ENCODE measurements at places on chromosomes 5 and 9.

DNA sequence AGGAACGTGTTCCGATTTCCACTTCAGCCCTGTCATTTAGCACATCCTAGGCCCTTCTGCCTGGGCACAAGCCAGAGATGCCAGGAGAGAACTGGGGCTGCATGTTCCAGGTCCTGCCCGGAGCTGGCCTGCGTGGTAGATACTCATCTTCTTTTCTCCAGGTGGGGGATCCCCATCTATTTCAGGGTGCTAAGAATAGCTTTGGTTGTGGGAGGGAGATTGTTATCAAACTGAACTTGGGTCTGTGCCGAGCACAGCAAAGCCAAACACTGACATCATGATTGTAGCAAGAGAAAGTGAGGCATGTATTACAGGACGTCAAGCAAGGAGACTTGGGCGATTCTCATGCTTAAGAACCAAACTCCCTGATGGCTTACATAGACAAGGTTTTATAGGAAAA is 18.2 kb downstream of the C9orf153 start:
- no peak for DNase-seq

DNA sequence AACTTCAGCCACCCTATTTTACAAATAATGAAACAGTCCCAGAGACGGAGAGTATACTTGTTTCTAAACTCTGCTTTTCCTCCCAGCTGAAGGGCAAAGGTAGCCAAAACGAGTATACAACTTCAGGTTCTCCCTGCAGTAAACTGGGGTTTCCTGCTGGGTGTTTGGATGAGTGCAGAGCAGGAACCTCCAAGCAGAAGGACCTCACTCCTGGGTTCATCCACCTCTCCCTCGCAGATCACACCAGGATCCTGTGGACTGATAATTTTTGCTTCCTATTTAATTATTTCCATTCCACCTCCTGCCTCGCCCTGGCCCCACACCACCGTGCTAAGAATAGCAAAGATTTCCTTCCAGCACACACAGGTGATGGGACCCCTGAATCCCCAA is 2.0 kb upstream of the FOXB2 start:
- no peak for DNase-seq

DNA sequence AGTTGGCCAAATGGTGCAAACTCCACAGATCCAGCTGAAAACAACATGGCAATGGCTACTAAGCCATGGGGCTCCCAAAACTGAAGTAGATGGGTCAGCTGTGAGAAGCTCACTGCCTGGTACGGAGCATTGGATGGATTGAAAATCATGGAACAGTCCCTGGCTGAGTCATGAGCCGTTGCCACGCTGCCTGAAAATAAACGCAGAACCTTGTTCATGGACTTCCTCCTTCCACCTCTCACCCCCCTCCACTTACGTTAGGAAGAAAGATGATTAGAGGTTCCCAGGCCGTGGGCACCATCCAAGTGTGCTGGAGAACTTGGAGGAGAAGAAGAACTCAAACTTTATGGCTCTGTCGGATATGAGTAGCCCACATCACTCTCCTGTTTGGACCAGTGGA is 6.8 kb upstream of the DIPK1B start:
- no peak for DNase-seq

- no peak for DNase-seq
Observed at GRCh38 chr9:131524665-131525315, 6.3 kb downstream of the UCK1 start.

- DNase-seq = no peak
Observed at GRCh38 chr9:112059145-112059965, 115.7 kb downstream of the SUSD1 start.

- DNase-seq = no peak
Observed at GRCh38 chr9:119963258-119963797, 594.1 kb upstream of the BRINP1 start.

- no peak for DNase-seq
Observed at GRCh38 chr9:127113191-127113972, 9.1 kb downstream of the ANGPTL2 start.

GRCh38 chr5:155418960-155419579 is 405.5 kb downstream of the KIF4B start:
- no peak for DNase-seq

DNA sequence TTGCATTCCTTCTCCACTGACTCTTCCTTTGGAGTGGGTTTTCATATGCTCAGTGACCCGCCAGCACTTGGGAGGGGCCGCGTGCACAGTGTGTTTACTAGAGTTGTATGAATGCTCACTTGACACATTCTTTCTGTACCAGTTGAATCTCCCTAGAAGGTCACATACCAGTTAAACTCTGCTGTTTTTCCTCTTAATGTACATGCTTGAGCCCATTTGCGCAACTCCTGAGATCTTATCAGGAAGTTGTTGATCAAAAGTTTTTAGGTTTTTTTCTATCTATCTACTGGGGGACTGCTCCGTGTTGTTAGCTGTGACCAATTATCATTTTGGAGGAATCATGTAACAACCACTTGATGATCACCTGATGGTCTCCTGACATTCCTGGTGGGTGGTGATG is 392.7 kb downstream of the CDH9 start:
- no peak for DNase-seq

DNA sequence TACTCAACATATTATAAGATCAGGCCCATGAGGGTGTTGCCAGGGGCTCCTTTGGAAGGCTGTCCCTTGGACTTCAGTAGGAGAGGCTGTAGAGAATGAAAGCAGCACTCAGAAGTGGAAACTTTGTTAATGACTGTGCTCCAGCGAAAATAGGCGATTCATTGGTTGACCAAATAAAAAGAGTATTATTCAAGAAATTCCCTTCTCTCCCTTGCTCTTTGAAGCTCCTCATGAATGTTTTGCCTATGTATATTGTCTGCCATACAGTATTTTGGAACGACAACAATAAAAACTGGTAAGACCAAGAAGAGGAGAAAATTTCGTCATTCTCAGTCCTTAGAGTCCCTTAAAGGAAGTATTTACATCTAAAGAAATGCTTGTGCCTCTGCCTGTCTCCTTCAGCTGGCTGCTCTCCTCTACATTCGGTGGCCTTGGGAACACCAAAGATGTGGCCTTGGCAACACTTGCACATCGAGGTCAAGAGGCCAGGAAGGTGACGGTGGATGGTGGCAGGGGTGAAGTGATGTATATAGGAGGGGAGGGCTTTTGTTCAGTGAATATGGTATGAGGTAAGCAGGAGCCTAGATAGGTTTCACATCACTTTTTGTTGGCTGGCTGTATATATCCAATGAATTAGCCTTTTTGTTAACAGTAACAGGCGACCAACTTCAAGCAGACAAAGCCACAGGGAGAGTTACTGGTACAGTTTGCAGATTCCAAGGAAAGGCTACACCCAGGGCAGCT is 95.0 kb upstream of the ACTBL2 start:
- no peak for DNase-seq

DNA sequence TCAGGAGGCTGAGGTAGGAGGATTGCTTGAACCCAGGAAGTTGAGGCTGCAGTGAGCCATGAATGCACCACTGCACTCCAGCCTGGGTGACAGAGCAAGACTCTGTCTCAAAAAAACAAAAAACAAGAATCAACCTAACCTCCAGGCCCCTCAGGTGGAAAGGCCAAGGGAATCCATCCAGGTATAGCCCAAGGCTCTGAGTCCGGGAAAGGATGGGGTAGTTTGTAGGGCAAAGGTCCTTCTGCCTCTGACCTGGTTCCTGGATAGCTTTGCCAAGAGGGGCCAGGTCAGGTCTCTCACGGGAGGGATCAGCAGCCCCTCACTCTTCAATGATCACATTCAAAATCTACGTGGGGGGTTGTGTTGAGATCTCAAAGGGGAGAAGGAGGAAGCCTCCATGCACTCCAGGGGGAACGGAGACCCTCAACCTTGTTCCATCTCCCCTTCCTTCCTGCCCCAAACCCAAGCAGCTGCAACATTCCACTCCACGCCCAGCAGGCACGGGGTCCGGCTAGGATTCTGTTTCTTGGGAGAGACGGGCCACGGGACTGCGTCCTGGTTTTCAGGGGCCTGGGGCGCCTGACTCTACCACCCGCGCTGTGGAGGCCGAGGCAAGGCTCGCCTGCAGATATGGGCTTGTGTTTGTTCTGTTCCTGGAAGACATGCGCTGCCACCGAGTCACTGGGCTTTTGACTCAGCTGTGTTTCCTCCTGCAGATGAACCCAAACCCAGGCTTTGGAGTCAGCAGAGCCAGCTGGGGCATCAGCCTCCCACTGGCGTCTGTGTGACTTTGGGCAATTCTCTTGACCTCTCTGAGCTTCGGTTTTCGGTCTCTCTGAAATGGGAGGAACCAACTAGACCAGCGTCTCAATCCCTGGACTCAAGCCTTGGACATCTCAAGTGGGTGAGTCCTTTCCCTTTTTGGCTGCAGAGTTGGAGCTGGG is 35.5 kb downstream of the PLPP7 start:
- DNase-seq = no peak

DNA sequence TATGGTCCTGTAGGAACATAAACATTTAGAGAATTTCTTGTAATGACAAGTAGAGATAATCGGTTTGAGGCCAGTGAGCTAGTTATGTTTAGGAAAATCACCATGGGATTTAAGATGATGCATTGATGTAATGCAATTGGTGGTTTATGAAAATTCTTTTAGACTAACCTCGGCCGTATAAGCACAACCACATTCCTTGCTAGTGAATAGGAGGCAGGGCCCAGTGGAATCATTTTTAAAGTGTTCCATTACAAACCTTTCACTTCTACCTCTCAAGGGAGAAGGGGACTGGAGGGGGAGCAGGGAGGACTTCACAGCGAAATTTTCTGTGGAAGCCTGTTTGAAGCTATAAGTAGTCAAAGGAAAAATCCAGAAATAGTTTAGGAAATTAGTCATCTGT is 71.8 kb upstream of the NFIL3 start:
- no peak for DNase-seq

- no peak for DNase-seq
Observed at GRCh38 chr5:1330146-1330846, 14.6 kb downstream of the CLPTM1L start.

GRCh38 chr9:89339807-89340206 is 21.5 kb downstream of the SECISBP2 start:
- DNase-seq = no peak

- DNase-seq = no peak
Observed at GRCh38 chr9:112203536-112203935, 28.4 kb upstream of the SUSD1 start.

DNA sequence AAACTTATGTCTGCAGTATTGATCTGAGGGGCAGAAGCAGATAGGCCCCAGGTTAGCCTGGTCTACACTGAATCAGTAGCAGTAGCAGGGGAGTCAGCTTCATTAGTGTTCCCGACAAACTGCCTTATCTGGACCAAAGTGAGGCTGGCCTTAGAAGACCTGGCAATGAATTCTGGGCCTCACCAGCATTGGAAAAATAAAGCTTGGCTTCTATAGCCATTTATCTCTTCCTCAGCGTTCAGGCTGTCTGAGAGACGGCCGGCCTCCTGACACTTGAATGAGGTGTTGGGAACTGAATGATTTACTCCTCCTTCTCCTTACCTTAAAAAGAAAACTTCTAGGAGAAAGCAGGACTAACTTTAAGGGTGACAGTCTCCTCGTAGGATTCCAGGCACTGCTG is 141.8 kb upstream of the RUSC2 start:
- no peak for DNase-seq

DNA sequence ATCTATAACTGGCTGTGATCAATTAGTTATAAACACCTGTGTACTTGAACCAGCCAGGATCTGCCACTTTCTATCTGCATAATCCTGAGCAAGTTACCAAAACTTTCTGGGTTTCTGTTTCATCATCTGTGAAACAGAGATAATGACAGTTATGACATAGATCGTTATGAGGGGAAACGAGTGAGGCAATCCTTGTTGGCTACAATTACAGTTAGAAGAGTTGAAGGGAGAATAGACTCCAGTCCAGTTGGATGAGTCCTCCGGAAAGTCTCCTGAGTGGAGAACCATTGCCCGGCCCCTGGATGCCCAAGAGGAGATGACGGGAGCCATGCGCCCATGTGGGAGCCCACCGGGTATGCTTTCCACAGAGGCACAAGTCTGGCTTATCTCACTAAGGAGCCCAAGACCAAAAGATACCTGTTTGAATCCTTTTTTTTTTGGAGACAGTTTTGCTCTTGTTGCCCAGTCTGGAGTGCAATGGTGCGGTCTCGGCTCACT is 4.5 kb downstream of the PDE6A start:
- DNase-seq = no peak

DNA sequence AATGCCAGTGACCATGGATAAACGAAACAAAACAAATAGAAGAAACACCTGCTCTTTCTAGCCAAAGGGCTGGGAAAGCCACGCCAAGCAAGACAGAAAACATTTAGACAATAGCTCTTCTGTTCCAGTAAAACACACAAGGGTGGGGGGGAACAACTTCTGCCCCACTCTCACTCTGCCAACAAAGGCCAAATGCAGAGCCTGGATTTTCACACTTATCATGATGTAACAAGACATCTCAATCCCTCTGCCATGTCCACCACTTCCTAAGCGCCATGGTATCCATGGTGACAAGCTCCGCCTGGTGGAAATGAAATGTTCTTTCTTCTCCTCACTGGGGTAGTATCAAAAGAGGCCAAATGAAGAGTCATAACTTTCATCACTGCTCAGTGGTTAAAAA is 60.6 kb downstream of the DRD1 start:
- no peak for DNase-seq

- DNase-seq = no peak
Observed at GRCh38 chr9:80926611-80927010, 762.7 kb downstream of the TLE1 start.

GRCh38 chr5:35171078-35171477 is 59.2 kb downstream of the PRLR start:
- no peak for DNase-seq

DNA sequence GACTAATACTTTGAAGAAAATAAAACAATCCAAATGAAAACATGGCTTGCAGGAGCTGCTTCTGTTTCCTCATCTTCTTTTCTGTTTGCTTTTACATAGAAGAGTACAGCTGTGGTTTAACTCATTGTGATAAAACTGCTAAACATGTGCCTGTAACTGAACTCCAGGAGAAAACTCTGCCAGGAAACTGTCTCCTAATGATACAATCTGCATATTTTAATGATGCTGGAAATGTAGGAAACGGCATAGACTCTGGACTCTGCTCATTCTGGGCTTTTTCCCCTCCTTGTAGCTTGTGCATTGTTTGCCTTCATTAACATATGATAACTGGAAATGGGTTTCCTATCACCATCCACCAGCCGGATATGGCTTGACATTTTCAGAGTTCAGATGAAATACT is 813.3 kb upstream of the WWC1 start:
- DNase-seq = no peak

DNA sequence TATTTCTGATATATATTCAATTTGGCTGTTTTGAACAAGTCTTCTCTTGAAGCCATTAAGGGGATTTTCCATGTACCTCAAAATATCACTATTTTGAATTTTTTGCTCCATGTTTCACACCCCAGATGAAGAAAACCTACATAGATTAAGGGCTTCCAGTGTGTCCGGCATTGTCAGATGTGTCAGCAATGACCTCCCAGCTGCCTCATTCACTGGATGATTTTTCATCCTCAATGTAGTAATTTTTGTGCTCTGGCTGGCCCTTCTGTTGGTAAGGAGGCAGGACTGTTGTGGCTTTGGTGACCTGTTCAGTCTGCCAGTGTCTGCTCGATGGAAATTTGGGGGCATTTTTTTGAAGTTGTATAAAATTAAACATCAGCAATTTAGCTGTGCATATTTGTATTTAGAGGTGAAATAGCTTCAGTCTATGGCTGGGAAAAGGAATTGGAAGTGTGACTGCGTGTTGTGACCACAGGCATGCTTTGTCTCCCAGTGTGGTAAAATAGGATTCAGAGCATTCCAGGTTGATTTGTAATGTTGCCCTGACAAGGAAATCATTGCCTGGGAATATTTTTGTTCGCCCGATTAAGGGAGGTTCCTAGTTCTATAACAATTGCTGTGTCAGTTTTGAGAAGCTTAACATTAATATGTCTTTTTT is 312.4 kb downstream of the ARHGEF28 start:
- no peak for DNase-seq
